NCI-H69 (cell line): ENCODE measurements at places on chromosomes 16 and 17.

GRCh38 chr16:30755955-30756780, 5.7 kb downstream of the CFAP119 start:
- no peak for DNase-seq

- peak; percentile 59 for DNase-seq
These were observed 6.8 kb downstream of the MYO1C start for GRCh38 chr17:1485423-1486376.

DNA sequence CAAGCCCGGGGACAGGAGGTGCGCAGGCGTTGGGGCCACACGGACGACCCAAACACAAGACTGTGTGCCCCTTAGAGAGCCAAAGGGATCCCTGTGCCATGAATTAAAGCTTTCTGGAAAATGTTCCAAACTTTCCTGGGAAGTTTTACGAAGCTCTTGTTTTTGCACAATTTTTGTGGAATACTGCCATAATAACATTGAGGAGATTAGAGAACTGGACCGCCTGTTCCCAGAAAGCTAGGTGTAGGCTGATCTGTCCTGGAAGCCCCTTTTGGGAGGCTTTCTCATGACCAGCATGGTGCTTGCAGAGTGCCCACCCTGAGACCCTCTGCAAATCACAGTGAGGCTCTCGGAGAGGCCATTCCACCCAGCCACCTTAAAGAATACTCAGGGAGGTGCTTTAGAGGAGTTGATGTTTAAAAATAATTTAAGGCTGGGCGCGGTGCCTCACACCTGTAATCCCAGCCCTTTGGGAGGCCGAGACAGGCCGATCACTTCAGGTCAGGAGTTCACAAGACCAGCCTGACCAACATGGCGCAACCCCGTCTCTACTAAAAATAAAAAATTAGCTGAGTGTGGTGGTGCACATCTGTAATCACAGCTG, 1.1 kb downstream of the KDM8 start:
- no peak for DNase-seq

DNA sequence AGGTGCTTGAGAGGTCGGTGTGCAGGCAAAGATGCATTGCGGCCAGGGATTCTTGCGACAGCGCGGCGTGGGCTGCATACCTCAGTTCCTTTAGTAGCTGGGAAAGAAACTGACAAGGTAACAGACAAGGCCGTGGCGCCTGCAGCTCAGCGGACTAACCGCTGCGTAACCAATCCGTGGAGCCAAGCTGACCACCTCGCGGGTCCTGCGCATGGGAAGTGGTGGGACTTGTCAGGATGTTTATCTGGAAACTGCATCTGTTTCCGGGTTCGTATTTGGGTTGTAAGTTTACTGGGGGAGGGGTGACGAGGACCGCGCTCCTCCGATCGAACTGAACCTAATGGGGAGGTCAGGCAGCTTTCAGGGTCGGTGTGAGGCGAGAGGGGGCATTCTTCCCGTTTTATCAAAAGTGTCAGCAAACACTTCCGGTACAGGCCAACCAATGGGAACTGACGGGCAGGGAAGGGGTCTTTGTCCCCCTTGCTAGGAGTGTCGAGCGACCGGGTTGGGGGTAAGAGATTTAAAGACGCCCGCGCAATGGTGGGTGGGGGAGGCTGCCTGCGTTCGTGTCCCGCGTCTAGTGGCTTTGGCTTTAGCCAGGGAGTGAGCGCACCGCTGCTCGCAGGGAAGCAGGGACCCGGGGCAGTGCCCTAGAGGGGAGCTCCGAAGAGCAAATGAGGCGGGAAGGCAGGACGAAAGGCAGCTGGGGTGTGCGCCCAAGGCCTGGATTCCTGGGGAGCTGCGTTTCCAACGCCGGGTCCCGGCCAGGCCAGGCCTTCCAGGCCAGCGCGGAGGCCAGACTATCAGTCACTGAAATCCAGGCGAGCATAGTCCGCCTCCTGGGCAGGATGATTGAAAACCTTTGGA, 7.0 kb downstream of the IRX6 start:
- no peak for DNase-seq

DNA sequence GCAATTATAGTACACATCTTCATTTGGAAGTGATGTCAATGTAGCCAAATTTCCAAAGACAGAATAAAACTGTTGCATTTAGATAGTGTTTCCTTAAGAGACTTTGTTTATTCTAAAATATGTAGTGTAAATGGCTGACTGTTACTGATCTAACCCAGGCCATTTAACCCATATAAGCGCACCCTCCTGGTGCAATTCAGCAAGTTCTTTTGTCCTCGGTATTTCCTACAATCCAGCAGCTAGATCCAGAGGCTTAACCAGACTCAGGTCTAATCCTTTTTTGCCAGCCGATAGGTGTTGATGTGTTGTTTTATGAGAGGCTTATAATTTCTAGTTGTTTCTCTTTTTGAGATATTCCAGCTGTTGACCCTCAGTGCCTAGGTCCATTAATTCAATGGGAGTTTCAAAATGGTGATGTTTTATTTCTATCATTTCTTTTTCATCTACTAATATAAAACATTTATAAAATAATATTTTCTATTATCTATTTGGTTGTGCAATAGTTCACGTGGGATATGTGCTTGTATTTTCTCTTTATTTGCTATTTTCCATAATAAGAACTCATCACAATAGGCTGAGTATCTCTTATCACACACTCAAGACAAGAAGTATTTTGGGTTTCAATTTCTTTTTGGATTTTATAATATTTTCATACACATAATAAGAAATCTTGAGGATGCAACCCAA, 14.5 kb downstream of the ABCA9 start:
- DNase-seq: no peak
